Stimulated activated effector memory CD8-positive, alpha-beta T cell treated with anti-CD3 and anti-CD28 coated beads, Interleukin-12 subunit alpha, Interleukin-12 subunit beta, amount 100 ng/mL, for 72 hours (primary cell): ENCODE measurements at places on chromosomes 11 and 22.

DNA sequence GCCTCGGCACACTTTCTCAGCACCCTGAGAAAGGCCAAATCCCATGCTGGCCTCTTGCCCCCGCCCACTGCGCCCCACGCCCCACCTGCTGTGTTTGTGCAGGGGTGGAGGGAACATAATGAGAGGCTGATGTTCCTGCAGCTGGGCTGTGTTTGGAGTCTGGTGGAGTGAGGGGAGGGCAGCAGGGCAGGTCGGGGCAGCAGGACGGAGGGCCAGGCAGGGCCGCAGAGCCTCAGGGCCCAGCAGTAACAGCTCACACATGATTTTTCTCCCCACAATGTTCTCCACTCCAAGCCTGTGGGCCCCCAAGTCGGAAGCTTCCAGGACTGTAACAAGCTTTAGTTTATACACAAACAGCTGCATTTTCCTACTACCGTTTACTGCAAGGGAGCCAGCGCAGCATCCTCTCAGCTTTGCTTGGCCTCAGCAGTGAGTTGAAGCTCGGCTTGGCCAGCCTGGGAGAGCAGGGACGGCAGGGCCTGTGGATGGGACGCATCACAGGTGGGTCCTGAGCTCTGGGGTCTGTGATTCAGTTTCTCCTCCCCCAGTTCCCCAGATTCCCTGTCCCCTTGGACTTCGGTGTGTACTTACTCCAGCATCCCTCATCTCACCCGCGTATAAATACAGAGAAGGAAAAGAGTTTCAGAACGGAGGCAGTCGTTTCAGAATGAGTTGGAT, 51.0 kb downstream of the RPUSD4 start:
- no peak for DNase-seq

DNA sequence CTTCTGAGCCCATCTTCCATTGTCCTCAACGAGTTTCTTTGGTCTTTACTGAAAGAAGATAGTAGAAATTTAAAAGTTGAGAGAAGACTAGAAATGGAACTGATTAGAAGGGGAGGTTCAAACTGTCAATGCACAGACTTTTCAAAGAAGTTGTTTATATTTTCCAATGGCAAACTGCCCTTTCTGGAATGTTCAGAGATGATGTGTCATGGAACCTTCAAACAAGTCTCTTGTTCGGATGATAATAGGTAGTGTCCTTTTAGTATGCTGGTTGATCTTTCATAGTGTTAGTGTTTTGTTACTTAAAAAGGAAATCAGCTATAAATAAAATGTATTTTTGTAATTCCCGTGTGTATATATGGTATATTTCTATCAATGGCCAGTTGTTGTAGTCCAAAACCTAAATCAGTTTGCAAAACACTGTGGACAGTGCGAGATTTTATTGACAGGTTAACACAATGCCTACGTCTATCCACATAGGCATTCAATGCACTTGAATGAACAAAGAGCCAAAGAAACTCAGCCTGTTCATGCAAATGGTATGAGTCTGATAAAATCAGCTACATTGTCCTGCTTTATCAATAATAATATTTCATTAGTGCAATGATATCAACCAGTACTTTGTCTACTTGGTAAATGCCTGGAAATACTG, 30.9 kb downstream of the C11orf91 start:
- no peak for DNase-seq

DNA sequence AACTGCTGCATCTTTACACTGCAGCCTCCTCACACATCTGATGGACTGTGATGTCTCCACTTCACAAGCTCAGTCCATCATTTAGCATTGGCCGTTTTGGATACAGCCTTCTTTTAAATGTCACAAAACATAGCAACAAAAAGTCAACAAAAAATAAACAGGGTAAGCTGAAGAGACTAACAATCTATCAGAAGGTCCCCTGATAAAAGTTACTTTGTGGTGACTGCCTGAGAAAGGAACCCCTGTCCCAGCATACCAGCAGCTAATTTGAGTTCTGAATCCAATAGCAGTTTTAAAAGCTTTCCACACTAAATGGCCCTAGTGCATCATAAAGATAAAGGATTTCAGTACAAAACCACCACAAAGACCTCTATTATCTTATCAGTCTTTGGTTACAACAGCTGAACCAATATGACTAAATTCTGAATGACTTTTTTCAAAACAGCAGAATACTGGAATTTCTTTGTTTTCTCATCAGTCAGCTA, 162.4 kb downstream of the SOX6 start:
- DNase-seq: no peak

DNA sequence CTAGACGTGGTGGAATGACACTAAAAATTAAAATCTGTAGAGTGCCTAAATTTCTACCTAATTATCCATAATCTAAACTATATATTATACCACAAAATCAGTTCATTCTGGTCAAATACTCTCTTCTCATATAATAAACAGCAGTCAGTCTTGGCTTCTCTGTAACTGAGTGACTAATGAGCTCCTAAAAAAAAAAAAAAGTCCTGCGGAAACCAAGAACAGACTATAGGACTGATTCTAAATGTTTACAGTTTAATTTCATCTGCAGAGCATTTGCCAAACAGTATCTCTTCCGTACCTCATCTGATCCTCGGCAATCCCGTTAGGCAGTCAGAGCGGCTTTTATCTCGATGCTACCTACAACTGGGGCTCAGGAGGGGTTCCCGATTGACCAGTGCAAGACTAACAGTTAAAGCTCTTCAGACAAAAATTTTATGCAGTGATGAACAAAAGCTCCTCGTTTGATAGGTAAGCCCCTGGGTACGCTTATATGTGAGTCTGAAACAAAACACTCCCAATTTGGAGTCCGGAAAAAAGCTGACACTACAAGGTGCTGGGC, 686 bp downstream of the KIF18A start:
- no peak for DNase-seq

DNA sequence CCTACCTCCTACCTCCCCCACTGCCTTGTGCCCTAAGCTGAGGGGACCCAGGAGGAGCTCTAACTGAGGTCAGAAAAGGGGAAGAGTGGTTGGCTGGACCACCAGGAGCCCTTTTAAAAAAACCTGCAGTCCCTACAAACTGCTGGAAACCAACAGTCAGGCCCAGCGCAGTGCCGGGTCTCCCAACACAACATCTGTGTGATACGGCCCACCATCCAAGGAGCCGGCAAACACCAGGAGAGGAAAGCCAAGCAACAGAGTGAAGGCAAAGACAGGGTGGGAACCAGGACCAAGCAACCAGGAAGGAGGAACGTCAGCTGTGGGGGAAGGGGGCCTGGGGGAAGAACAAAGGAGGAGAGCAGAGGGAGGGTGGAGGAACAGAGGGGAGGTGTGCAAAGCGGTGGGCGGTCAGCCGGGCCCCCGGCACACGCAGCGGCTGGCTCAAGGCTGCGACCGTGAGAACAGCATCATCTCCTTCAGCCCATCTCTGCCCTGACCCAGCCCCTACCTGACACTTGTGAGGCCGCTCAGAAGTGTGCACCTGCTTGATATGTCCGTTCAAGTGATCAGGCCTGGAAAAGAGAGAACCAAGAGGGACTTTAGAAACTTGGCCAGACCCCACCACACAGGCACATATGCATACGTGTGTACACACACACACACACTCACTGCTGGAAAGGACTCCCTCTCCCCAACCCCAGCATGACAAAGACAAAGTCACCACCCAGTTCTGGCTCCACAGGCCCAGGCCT, 3.6 kb downstream of the PATZ1 start:
- no peak for DNase-seq

DNA sequence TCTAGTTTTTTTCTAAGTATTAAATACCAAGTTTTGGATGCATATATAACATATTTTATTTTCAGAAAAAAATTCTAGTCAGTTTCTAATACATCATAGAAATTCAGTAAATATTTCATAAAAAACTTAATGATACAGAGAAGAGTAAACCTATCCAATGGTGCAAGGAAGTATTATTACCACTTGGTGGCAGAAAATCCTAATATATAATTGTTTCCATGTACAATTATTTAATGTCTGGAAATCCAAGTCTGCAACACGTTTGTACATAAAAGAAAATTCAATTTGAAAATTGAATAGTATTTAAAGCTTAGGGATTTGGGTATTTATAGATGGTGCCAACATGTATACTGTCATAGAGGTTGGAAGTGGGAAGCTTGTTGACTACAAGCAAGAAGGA, 127.0 kb downstream of the TRPC6 start:
- no peak for DNase-seq

GRCh38 chr11:10659339-10660216, 34.0 kb downstream of the IRAG1 start:
- no peak for DNase-seq

DNA sequence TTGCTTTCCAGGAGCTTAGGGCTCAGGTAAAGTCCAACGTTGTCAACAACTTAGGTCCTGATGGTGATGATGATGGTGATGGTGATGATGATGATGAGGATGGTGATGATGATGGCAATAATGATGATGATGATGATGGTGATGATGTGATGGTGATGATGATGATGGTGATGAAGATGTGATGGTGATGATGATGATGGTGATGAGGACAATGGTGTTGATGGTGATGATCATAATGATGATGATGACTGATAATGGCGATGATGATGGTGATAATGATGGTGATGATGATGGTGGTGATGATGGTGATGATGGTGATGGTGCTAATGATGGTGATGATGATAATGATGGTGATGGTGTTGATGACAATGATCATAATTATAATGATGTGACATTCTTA, 750.2 kb downstream of the TBC1D22A start:
- no peak for DNase-seq
